Dermis blood vessel endothelial cell (primary cell): ENCODE measurements at places on chromosomes 2 and 18. TPM values are rescaled to one million over a fixed set of nuclear protein-coding genes. Genes with fewer than 3 reads are reported as not detected.
A peak's percentile ranks its signal among the peaks of the same experiment; 100 is the strongest.

The IGFBP2 gene
- 159 and 263 TPM in 2 replicates for total RNA-seq

GRCh38 chr2:30981510-30981909 lies 156.7 kb downstream of the GALNT14 start:
- DNase-seq = no peak

DNA sequence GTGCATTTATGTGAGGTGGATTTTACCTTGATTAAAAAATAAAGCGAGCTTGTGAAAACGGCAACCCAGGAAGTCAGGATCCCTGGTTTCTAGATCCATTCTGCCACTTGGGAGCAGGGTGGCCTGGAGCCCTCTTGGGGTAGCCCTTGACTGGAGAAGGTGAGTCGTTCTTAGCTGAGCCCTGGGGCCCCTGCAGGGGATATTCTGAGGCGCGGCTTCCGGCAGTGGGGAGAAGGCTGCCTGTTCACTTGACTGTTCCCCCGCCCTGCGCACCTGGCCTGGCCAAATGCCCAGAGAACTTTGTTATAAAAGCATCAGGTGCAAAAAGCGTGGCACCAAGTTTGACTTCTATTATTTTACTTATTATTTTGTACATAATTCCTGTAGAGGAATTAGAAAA lies 221.9 kb downstream of the DYSF start:
- DNase-seq = no peak

GRCh38 chr2:178188466-178188865 lies 5.8 kb upstream of the OSBPL6 start:
- DNase-seq = no peak

The CD302 gene
- 13.4 and 19.2 TPM in 2 replicates for total RNA-seq

GRCh38 chr2:149160701-149161217 lies 122.3 kb downstream of the LYPD6B start:
- no peak for DNase-seq

DNA sequence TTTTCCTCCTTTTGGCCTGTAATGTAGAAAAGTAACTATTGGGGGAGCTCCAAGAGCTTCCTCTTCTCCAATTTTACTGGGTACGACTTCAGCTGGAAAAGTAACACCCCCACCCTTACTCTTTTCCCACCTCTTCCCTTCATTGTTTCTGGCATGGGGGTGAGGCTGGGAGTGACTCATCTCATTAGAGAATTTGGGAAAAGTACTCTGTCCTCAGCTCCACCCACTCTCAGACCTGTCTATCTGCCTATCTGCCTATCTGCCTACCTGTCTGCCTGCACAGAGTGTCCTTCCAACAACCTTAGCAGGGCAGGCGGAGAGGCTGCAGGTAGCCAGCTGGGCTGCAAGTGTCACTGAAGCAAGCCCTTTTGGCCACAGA lies 93.6 kb downstream of the EPHA4 start:
- peak; percentile 27 for DNase-seq

DNA sequence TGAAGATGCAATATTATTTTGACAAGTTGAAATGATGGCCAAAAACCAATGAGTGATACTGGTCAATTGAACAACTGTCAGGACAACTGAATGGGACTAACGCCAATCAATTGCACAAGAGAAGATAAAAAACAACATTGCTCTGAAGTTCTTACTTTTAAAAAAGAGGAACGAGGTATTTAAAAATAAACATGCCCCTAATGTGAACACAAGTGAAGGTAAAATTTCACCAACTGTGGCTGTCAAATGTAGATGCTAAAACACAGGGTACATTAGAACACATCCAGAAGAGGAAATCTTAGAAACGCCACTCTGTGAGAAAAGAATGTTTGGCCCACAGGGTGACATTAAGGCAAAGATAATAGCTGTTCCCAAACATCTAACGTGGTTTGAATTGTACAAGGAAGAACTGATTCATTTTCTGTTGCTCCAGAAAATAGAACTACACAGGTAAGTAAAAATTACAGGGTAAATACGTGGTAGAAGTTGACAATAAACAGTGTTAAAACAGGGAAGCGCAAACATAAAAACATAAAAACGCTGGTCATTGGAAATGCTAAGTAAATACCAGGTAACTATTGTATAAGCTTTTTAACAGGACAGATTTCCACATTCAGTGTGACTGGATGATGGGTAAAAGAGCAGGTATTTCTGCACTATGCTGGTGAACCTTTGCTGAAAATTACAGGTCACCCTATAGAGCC lies 20.3 kb downstream of the LONRF2 start:
- no peak for DNase-seq

DNA sequence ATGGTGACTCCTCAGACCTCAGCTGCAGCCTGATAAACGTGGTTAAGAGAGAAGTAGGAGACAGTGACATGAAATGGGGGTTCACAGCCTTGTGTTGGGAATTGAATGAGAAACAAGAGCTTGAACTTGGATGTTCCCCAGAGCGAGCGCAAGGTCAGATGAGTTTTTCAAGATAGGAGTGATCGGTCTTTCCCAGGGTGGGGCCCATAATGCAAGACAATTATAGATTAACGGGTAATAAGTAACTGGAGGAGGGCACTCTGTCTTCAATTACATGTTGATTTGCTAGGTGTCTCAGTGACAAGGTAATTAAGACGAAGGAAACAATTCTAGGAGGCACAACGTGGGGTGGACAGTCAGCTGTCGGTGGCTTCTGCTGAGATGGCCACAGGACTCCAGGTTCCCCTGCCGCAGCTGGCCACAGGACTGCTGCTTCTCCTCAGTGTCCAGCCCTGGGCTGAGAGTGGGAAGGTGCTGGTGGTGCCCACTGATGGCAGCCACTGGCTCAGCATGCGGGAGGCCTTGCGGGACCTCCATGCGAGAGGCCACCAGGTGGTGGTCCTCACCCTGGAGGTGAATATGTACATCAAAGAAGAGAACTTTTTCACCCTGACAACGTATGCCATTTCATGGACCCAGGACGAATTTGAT lies at the start of gene UGT1A5:
Gene UGT1A5 (plus strand): TSS at position 297 of the 651 bp plus-strand sequence. CDS start 85 bp downstream, at position 382.
- no peak for DNase-seq

- DNase-seq = peak; percentile 4
These were observed 8.2 kb downstream of the ADAM17 start for GRCh38 chr2:9547262-9547991.

DNA sequence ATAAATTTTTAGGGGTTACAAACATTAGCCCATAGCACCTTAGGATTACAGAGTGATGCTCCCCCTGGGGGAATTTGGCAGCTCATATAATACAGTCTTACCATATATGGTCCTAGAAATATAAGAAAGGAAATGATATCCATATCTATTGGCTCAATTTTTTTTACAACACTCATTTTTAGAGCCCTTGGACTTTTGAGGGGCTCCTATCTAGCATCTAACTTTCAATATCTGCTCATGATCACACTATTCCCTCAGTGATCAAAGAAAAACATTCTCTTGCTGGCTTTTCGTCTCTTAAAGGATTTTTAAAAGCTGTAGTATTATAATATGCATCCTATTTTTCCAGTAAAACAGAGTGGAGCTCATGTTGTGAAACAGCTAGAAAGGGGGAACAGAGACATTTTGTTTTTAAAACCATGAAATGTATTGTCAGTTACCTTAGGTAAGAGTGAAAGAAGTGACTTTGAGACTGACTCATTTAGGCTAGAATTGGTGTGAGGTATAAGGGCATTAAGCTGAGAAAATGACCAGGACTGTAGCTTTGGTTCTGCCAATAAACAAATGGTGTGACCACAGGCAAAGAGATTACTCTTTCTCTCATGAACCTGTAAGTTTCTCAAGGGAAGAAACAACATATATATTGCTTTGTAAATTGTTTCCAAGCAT lies 65.8 kb downstream of the ALPK2 start:
- DNase-seq = no peak

The KLHL14 gene
- total RNA-seq = 0.85 and 0.93 TPM in 2 replicates

The DDX18 gene
- 60.8 and 80.4 TPM in 2 replicates for total RNA-seq

DNA sequence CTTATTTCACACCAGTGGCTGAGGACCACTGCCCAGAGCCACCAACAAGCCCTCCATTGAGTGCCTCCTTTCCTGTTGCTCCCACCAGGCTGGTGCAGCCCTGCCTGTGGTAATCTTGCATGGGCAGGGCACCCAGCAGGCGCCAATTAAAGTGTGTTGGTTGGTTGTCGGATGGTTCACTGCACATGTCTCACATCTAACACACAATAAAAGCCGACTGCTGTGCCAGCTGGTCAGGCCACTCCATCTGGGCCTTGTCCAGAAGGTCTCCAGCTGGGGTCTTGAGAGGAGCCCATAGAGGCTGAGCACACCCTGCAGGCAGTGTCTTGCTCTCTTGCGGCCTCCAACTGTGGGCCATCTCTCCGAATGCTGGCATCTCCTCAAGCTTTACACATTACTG lies 494.8 kb upstream of the KLHL29 start:
- DNase-seq = no peak

- DNase-seq = no peak
These were observed 195.7 kb downstream of the MTCL1 start for GRCh38 chr18:8901019-8901418.

The UCN gene
- total RNA-seq = 0.37 and 1.0 TPM in 2 replicates

DNA sequence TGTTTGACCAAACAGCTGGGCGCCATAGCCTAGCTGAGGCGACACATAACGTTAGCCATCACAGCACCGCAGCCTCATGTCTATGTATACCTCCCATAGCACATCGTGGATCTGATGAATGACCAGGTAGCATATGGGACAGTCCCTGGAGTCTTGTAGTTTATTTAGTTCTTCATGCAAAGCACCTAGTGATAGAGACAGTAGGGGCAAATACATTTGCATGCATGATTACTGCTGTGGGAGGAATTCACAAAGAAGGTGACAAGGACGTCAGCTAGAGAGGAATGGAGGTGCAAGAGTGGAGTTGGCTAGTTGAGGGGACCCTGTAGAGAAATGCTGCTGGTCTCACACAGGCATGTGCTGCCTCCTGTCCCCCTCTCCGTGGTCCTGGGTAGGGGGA lies 478.9 kb upstream of the HS6ST1 start:
- DNase-seq = no peak

- no peak for DNase-seq
These were observed 153.6 kb upstream of the ARHGAP28 start for GRCh38 chr18:6575908-6576307.

DNA sequence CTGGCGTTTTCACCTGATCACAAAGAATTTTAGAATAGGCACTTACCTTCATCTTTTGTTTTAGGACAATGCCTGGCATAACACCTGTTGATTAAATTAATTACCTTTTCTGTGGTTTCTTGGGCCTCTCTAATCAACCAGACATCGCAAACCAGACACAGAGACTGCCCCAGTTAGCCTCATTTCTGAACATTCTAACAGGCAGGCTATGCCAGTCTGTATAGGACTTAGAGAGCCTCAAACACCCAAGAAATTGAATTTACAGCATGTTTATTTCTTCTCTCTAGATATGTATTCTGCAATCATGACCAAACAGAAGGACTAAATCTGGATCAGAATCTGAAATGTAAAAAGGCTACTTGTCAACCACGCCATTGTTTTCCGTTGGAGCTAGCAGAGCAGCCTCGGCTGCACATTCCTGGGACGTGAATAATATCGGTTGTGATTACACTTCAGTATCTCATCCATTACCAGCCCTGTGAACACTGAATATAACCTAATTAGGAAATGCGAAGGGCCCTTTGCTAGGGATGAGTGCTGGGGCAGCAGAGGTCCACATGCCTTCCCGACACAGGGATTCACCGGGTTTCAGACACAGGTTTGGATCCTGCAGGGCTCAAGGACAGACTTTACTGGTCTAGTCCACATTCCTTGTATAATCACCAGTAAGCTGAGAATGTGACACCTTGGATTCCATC lies 17.5 kb upstream of the CDC42EP3 start:
- peak; percentile 65 for DNase-seq
